ENCODE measurements at places on chromosomes 6 and 20.
A peak's percentile ranks its signal among the peaks of the same experiment; 100 is the strongest.

- DNase-seq = no peak
Observed at GRCh38 chr6:493840-494239, 102.3 kb downstream of the IRF4 start.

- DNase-seq = no peak
Observed at GRCh38 chr6:144778773-144779492, 493.8 kb downstream of the UTRN start.

GRCh38 chr6:162026843-162027242 is 700.7 kb downstream of the PRKN start:
- DNase-seq = no peak

GRCh38 chr20:32191873-32192272 is 15.7 kb downstream of the PLAGL2 start:
- DNase-seq = no peak

DNA sequence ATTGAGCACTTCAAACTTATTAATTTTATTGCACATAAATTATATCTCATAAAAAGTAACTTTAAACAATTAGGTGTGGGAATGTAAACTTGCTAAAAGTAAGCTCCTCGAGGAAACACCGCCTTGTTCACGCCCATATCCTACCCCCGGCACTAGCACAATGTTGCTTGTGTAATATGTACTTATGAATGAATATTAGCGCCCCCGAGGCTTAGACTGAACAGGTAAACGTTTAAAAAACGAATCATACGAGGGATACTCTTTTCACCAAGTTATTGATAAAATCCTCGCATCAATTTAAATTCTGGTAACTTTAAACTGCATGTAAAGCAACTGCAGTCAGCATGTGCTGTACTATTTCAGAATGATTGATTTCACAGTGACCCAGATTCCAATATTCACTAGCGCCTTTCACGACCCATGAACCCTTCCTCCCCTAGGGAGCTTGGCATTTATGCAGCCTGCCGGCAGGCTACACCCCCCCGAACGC is 637 bp downstream of the TFB1M start:
- DNase-seq = no peak

DNA sequence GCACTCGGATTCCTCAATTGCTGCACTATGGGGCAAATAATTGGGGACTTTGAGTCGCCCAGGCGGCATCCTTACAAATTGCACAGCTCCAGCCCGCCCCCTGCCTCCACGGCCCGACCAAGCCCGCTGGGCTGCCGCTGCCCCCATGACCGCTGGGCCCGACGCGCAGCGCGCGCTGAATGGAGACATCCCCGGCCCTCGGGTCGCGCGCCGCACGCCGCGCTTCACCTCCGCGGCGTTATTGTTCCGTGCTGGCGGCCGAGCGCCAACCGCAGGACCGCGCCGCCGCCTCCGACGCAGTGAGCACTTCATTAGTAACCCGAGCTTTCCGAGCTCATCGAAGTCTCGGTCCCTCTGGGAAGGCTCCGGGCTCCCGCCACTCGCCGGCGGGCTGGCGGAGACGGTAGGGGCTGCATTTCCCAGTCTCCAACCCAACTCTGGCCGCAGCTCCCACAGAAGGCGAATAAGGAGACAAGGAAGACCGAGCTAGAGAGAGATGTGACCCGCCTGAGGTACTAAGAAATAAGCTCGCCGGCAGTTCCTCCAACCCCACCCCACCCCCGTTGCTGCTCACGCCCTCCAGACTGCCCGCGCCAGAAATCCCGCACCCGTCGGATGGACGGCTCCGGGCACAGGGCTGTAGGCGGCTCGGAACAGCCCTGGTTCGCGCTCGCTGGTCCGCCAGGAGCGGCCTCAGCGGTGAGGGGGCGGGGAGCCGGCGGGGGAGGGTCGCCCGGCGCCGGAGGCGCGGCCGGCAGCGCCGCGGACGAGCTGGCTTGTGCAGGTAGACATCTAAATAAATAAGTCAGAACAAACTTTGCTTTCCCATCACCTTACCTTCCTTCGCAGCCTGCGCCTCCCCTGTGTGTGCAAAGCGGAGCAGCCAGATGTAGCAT is 703 bp downstream of the EPHA7 start:
- peak; percentile 66 for DNase-seq

DNA sequence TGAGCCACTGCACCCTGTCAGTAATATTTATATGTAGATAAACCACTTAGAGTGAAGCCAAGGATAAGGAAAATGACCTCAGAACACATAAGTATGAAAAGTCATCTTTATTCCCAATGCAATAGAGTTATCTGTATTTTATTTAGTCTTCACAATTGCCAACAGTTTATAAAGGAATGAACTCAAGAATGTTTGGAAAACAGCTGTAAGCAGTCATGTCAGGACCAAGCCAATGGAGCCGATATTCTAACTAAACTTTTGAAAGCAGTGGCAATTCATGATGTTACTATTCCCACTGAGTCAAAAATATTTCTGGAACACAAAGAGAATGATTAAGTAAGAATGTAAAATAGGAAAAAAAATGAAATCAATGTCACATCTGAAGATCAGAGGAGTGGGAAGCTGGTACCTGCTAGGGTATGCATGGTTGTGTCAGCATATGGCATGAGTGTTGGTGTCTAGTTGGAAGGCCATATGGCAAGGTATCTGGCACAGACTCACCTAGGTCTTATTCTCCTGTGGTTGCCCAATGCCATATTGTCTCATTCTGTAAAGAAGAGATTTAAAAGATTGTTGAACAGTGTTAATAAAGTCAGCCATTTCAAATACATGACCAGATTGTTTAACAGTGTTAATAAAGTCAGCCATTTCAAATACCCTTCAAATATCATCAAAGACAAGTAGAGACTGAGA is 118.2 kb downstream of the ADAT2 start:
- no peak for DNase-seq

- DNase-seq = no peak
Observed at GRCh38 chr6:73854998-73855718, 159.2 kb downstream of the CD109 start.

- no peak for DNase-seq
Observed at GRCh38 chr6:109091314-109092024, 3.2 kb downstream of the SESN1 start.

GRCh38 chr20:10476319-10476724 is 41.2 kb downstream of the SLX4IP start:
- no peak for DNase-seq

DNA sequence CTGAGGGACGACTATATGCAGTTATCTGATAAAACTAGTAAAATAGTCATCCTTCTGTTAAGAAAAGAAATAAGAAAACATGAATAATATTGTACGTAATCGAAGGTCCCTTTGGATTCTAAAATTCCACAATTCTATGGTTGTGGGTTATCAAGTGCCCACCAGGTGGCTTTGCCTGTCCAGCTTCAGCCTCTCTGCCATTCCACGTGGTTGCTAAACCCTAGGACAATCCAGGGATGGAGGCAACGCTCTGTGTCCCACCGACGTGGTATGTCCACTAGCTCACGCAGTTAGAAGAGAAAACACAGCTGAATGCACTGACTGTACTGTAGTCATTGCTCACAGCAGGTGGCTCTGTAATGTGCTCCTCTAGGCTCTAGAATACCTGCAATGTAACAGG is 349.3 kb downstream of the FARS2 start:
- no peak for DNase-seq
